IMR-90 (cell line): ENCODE measurements at places on chromosomes 5 and 9.

GRCh38 chr5:107602896-107603295 is 67.8 kb downstream of the EFNA5 start:
- no peak for DNase-seq

DNA sequence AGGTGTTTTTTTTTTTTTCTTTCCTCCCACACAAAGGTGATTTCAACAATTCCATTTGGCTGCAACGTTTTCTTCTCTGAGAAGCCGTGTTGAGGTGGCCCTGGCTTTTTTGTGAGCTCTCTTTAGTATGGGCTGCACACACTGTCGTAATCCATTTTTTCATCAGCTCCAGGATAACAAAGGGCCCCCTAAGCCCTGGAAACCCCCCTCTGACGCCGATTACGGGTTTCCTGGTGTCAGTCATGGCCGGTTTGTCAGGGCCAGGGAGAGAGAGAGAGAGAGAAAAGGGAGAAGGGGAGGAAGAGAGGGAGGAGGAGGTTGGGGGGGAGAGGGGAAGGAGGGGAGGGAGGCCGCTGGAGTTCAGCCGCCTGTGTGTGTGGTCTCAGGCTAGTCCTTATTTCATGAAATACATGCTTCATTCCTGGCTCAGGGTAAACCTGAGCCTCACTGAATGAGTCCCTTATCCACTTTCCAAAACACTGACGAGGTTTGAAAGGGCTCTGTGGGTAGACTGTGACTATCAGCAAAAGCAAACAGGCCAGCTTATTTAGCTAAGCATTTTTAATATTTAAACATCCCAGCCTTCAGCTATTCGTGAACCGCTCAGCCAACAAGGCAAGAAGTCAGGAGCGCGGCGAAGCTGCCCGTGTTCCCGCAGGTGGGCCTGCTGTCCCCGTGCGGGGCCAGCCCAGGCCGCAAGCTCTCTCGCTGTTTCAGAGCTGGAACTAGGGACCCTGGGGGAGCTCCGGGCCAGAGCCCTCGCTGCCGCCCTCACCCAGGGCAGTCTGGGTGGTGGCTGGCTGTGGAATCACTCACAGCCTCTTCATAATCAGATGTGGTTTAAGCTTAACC is 172.8 kb downstream of the ERCC6L2 start:
- DNase-seq = no peak

GRCh38 chr5:6453937-6454560 is 5.4 kb downstream of the UBE2QL1 start:
- no peak for DNase-seq

- DNase-seq = peak; percentile 34
Measured at GRCh38 chr5:113806250-113806649, 292.8 kb downstream of the YTHDC2 start.

GRCh38 chr5:9176641-9177040 is 369.2 kb downstream of the SEMA5A start:
- no peak for DNase-seq

- peak; percentile 40 for DNase-seq
Measured at GRCh38 chr5:81794226-81794625, 43.3 kb upstream of the SSBP2 start.

DNA sequence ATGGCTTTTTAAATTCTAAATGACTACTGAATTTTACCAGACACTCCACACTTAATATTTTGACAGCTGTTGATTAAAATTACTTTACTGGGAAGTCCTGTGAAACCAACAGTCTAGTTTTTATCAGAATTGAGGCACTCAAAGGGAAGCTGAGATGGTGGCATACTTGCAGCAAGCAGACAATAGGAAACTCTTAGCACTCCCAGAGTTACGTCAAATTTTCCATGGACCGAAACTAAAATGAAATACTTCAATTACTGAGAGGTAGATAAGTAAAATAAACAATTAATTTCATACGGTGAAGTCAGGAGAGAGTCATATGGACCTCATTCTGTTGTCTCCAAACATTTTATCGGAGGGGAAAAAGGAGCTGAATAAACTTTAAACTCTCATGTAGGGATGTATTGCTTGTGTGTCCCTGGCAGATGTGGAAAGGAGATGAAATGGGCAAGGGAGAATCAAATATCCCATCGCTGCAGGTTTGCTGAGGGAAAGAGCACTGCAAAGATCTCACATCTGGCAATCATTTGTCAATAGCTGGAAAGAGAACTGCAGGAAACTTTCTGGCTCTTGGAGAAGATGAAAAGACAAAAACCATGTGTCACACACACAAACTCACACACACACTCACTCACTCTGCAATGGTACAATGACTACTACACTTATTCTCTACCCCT is 189.4 kb downstream of the BNC2 start:
- peak; percentile 59 for DNase-seq

DNA sequence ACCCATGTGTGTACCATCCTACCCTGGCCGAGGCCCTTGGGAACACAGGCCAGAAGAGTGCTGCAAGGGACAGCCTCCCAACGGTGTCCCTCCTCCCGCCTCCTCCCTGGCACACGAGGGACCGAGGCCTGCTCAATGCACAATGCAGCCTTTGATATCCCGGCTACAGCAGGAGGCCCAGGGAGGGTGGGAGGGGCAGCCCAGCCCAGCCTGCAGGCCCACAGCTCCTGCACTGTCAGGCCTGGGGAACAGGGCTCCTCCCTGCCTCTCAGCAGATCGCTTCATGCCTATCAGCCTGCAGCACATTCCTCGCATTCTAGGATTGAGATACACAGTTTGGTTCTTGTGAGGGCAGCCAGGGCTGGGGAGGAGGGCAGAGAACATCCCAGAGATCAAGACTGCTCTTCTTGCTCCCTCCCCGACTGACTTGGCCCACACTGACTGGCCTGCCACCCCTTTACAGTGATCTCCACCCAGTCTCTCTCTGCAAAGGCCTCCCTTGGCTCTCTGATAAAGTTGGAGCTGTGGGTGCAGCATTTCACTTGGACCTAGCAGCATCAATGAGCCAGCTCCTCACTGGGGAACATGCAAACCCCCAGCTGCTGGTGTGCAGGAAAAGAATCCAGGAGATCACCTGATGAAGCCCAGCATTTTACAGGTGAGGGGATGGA is at the start of gene SH3TC2:
Gene SH3TC2 (minus strand): TSS at position 46 of the 671 bp plus-strand sequence. CDS start 40 bp downstream, at position 6.
- DNase-seq = peak; percentile 61

- DNase-seq = peak; percentile 37
Measured at GRCh38 chr5:170434966-170435605, 45.9 kb upstream of the KCNMB1 start.

GRCh38 chr9:34089311-34089710 is 37.2 kb downstream of the DCAF12 start:
- no peak for DNase-seq

DNA sequence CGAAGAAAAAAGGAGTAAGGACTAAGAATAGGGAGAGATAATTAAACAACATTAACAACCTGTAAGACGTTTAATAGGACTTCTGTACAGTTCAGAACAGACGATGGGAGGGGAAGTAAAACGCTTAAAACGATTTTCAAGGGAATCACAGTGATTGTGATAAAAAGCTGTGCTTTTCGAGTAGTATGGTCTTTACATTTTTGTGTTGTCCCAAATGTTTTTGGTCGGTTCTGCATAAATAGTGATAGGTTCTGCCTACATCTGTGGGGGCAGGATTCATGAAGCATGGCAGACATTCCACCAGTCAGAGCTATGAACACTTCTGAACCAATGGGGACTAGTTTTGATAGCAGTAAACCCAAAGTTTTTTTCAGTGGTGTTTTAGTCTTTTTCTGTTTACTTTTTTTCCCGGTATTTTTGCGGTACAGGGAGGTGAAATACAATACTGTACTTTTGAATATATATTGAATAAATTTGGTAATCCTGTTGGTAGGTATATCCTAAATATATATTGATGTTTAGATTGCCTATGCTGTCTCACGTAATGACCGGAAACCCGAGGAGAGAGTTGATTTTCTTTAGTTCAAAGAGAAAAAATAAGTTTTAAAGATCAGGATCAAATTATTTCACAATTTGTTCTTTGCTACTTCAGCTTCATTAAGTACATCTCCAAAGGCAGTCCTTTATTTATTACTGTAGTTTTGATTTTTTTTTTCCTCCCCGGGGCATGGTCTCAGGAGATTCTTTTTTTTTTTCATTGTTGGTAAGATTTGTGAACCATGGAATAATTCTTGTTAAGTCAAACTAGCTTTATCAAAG is 1.3 kb downstream of the ERBIN start:
- DNase-seq = peak; percentile 72

- no peak for DNase-seq
Measured at GRCh38 chr5:177958696-177959095, 37.3 kb downstream of the PROP1 start.

- peak; percentile 17 for DNase-seq
Measured at GRCh38 chr9:38309324-38310195, 82.9 kb upstream of the ALDH1B1 start.

- DNase-seq = no peak
Measured at GRCh38 chr9:114988962-114989599, 58.7 kb upstream of the TNFSF8 start.

DNA sequence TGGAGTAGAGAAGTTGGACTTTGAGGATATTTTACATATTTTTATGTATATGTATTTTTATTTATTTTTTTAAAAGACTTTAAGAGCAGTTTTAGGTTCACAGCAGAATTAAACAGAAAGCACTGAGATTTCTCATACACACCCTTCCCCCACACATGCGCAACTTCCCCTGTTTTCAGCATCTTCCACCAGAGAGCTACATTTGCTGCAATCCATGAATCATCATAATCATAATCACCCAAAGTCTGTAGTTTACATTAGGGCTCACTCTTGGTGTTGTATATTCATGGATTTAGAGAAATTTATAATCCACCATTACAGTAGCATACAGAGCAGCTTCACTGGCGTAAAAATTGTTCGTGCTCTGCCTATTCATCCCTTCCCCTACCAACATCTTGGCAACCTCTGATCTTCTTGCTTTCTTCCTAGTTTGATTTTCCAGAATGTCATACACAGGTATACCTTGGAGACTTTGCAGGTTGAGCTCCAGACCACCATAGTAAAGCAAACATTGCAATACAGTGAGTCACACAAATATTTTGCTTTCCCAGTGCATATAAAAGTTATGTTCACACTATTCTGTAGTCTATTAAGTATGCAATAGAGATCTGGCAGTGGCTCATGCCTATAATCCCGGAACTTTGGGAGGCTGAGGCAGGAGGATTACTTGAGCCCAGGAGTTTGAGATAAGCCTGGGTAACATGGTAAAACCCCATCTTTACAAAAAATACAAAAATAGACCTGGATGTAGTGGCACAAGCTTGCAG is 9.6 kb upstream of the CCDC171 start:
- peak; percentile 46 for DNase-seq

GRCh38 chr5:138716456-138716924 is 36.7 kb upstream of the CTNNA1 start:
- DNase-seq = peak; percentile 12

DNA sequence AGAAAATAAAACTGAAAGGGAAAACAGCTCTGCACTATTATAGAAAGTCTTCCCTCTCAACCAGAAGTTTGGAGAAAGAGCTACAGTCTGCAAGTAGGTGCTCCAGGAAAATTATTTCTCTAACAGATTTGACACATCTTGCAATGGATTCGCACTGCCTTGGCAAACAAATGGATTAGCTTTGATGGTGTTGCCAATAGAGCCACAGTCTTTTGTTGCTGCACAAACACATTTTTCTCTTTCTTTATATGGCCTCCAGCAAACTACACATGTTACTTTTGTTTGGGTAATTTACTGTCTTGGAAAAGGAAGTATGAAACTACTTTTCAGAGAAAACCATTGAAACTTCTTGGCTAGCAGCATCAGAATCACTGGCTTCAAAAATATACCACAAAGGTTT is 523.1 kb downstream of the EFNA5 start:
- no peak for DNase-seq

- DNase-seq = peak; percentile 52
Measured at GRCh38 chr5:172871982-172872381, 37.9 kb downstream of the ERGIC1 start.

DNA sequence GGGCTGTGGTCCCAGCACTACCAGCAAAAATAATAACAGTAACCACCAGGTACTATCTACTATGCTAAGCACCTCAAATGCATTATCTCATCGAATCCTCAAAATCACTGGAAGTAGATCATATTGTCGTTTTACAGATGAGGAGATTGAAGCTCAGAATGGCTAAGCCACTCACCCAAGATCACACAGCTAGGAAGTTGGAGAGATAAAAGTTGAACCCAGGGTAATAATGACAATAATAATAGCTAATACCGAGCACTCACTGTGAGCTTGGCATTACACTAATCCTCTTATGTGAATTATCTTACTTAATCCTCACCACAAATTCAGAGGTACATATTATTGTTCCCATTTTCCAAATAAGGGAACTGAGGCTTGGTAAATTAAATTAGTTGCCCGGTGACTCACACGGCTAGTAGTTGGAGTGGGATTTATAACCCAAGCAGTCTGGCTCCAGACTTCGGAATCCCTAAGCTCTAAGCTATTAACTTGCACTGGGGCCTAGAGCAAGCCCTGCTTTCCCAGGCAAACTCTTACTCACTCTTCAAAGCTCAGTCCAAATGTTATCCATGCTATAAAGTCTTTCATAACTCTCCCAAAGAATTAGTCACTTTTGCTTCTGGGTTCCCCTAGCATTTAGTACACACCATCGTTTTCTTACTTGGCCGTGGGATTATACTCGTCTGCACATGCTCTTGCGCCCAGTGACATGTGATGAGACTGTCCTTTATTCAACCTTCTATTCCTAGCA is 3.8 kb downstream of the ARSI start:
- DNase-seq = peak; percentile 99

- peak; percentile 98 for DNase-seq
Measured at GRCh38 chr5:53031695-53032096, 42.5 kb downstream of the ITGA2 start.

- DNase-seq = peak; percentile 33
Measured at GRCh38 chr5:142886211-142886610, 116.0 kb downstream of the ARHGAP26 start.

GRCh38 chr5:35852084-35852734 is 4.5 kb upstream of the IL7R start:
- peak; percentile 43 for DNase-seq

GRCh38 chr9:134593286-134594077 is 48.1 kb upstream of the COL5A1 start:
- no peak for DNase-seq

- no peak for DNase-seq
Measured at GRCh38 chr9:72278959-72279358, 86.0 kb downstream of the ZFAND5 start.

DNA sequence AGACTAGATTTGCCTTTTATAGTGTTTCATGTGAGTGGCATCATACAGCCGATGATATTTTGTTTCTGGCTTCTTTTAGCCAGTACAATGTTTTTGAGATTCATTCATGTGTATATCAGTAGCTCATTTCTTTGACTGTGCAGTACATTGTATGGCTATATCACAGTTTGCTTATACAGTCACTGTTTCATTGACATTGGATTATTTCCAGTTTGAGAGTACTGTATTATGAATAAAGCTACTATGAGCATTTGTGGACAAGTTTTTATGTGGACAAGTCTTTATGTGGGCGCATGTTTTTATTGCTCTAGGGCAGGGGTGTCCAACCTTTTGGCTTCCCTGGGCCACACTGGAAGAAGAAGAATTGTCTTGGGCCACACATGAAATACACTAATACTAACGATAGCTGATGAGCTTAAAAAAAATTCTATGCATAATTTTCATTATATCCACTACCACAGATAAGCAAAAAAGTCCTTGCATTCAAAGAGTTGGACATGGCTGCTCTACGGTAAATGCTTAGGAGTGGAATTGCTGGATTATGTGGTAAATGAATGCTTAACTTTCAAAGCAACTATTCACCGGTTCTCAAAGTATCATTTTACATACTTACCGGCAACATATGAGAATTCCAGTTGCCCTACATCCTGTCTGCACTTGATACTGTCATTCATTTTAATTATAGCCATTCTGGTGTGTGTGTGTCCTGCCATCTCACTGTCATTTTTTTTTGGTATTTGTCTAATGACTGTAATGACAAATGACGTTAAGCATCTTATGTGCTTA is 177.8 kb downstream of the RGS3 start:
- peak; percentile 52 for DNase-seq

- no peak for DNase-seq
Measured at GRCh38 chr5:6721442-6721841, 8.2 kb downstream of the TENT4A start.
